ENCODE measurements at places on chromosomes 1 and 21. TPM values are rescaled to one million over a fixed set of nuclear protein-coding genes. Genes with fewer than 3 reads are reported as not detected.

The PLA2G2A gene
- 672 TPM for total RNA-seq

The HYI gene
- 39.5 TPM for total RNA-seq

The MATN1 gene
- 0.28 TPM for total RNA-seq

The IL19 gene
- not detected for total RNA-seq

The DSCAM gene
- not detected for total RNA-seq

The SFN gene
- 0.38 TPM for total RNA-seq
